ENCODE measurements at places on chromosomes 2 and 18.
A peak's percentile ranks its signal among the peaks of the same experiment; 100 is the strongest.

GRCh38 chr18:6719910-6720683, 9.4 kb upstream of the ARHGAP28 start:
- no peak for DNase-seq

DNA sequence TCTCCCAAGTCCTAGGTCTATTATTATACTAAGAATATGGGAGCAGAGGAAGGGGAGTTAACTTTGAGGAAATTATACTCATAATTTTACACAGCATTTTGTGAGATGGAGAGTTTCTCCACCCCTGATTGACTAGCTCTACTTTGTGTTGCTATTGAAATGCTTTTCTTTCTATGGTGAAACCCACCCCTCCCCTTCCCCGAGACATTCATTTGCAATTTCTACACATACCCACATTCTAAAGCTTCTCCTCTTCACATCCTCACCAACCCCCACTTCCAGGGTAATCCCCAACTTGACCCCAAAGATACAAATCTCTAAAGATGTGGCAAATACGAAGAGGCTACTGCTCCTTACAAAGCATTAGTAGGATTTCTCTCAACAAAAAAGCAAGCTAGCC, 992.2 kb downstream of the BCL11A start:
- no peak for DNase-seq

- DNase-seq = peak; percentile 36
Measured at GRCh38 chr2:96324721-96325040, 436 bp upstream of the ITPRIPL1 start.

- no peak for DNase-seq
Measured at GRCh38 chr18:23484561-23485182, 18.6 kb upstream of the RMC1 start.

GRCh38 chr18:63319383-63320122, at the start of gene BCL2:
Gene BCL2 (minus strand): TSS chr18:63319769.
- DNase-seq = no peak

DNA sequence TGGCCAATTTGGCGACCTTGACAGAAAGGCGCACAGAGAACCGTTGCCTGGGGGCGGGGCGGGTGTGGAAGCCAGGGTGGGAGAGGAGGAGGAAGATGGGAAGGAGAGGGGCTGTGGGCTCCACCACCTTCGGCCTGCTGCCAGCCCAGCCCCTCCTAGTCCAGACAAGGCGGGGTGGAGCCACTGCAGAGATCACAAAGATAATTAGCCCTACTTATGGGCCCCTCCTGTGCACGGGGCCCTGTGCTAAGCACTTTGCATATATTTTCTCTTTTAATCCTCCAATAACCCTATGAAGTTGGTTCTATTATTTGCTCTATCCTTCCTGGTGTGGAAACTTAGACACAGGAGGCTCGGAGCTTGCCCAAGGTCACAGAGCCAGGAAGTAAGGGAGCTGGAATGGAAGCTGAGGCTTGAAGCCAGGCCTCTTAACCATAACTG, 13.7 kb upstream of the ECEL1 start:
- no peak for DNase-seq

DNA sequence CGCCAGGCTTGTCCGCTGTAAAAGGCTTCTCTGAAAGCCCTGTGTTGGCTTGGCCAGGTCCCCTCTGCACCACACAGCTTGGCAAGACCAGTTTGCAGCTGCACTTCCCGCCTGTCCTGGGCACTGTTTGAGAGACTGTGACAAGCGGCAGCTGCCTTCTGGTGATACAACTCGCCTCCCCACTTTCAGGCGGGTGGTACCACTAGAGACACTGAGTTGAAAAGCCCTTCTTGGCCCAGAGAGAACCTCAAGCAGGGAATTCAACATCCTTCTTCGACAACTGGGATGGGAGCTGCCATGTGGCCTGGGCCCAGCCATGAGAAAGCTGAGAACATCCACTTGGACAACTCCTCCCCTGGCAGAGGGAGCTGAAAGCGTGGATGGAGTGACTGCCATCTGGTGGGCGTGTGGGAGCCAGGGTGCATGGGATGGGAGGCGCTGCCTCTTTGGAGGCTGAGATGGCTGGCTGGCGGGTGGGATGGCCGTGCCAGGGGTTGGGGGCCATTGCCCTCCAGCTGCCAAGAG, 125.5 kb upstream of the REV1 start:
- no peak for DNase-seq

All from stimulated activated CD4-positive, alpha-beta T cell treated with anti-CD3 and anti-CD28 coated beads, Interleukin-1b, Interleukin-23, amount 100 ng/mL, for 48 hours (primary cell).